Mucosa of descending colon (tissue), 3 donors: ENCODE measurements at places on chromosomes 1 and 21.

- DNase-seq, result no peak
Measured at GRCh38 chr21:38979271-38980121, 173.8 kb downstream of the ETS2 start.

DNA sequence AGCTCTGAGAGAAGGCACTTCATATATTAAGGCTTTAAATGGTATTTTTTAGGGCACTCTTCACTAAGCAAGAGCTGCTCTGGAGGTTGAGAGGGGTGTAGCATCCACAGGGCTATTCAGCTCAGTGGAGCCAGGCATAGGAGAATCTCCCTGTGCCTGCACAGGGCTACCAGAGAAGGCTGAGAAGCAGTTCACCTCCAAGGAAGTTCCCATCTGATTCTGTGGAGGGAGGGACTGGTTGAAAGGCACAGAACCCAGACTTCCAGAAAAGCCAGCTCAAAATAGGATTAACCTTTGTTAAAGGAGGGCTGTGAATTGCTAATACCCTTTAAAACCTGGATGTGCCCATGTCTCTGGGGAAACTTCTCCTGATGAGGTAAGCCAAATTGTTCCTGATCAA lies 304.5 kb downstream of the TTLL7 start:
- DNase-seq, result no peak

GRCh38 chr1:154463512-154463990 lies 38.5 kb upstream of the TDRD10 start:
- DNase-seq, result no peak

GRCh38 chr1:145701306-145701862 lies 5.8 kb downstream of the PDZK1 start:
- no peak for DNase-seq

GRCh38 chr1:117826119-117826518 lies 103.3 kb downstream of the GDAP2 start:
- no peak for DNase-seq

- no peak for DNase-seq
Measured at GRCh38 chr1:31927661-31927980, 10.5 kb downstream of the PTP4A2 start.

DNA sequence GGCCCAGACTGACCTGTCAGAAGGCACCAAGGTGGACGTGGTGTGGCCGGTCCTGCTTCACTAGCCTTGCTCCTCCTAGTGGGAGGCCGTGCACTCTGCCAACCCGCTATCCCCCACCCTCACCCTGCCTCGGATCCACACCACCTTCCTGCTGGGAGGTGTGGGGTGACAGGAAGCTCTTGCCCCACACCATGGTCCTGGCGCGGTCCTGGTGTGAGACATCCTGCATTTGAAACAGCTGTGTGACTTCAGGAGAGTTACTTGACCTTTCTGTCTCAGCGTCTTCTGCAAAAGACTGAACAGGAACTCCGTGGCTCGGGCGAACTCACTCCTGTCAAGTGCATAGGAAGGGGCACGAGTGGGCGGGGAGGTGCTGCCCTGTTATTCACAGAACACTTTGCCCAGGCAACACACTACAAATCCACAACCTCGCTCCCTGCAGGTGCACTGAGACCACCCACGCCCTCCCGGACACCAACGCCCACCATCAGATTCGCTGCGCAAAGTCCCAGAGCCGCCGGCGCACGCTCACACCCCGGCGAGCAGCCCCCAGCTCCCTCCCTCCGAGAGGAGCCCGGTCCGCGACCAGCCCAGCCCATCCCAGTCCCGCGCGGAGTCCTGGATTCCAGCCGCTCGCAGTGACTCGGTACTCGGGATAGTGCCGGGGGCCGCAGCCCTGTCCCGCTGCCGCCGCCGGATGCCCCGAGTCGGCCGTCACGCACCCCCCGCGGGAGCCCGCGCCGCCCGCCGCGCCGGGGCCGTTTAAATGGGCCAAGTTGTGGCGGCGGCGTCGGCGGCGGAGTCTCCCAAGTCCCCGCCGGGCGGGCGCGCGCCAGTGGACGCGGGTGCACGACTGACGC lies at the start of gene SAMD11:
TSS of gene SAMD11 (plus strand) at position 793 of the 860 bp plus-strand sequence. CDS start 509 bp downstream, outside the sequence.
- DNase-seq, result peak; percentile 91

DNA sequence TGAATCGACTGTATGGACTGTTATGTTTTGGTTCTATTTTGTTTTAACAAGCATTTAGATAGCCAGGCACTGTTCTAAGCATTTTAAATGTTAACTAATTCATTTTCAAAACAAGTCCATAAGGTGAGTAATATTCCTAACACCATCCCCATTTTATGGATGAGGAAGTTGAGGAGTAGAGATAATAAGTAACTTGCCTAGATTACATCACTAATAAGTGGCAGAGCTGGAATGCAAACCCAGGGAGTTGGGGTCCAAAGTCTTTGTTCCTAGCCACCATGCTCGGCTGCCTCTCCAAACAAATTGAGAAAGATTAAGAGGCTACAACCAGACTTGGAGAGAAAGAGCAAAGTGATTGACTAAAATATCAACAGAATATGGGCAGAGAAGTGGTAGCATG lies 12.6 kb upstream of the LEPR start:
- DNase-seq, result no peak

DNA sequence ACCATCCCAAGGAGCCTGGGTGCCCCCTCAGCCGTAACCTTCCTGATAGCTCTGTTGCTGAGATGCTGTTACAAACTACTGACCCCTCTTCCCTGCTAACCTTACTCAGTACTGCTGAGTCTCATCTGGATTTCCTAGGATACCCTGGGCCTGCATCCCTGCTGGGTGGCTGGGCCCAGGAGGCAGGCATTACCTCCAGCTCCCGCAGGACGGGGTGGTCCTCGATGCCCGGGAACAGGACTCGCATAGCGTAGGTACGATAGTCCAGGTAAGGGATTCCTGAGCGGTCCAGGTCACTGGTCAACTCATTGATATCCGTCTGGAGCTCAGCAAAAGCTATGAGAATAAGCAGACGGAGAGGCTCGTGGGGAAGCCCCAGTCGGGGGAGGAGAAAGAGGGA lies 131.9 kb upstream of the CD34 start:
- no peak for DNase-seq

- DNase-seq, result peak; percentile 81
Measured at GRCh38 chr1:203328714-203329122, 22.2 kb downstream of the FMOD start.

GRCh38 chr1:203932556-203932955 lies 71.2 kb downstream of the SNRPE start:
- DNase-seq, result no peak

GRCh38 chr1:26127235-26128163 lies 15.9 kb downstream of the PDIK1L start:
- DNase-seq, result peak; percentile 67

- no peak for DNase-seq
Measured at GRCh38 chr1:4880626-4881025, 226.2 kb downstream of the AJAP1 start.

DNA sequence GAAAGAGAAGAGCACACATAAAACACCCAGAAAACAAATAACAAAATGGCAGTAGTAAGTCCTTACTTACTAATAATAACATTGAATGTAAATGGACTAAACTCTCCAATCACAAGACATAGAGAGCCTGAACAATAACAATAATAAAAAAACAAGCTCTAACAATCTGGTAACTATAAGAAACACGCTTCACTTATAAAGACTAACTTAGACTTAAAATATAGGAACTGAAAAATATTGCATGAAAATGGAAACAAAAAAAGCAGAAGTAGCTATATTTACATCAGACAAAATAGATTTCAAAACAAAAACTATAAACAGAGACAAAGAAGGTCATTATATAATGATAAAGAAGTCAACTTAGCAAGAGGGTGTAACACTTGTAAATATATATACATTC lies 83.1 kb upstream of the LYPLAL1 start:
- DNase-seq, result no peak

DNA sequence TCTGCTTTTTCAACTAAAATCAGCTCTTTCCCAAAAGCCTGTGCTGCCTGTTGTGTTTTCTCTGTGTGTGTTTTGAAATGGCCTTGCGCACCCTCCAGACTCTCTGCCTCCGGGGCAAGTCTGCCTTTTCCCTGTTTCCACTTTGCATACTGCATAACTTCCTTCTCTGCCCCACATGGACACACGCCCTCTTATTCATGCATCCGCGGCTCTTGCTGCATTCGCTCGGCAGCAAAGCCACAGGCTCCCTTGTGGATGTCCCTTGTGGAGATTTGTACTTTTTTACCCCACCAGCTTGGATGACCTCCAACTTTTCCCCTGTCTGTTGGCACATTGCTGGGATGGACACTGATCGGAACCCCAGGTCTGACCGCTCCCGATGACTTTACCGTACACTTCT lies 147.6 kb downstream of the ADSS2 start:
- no peak for DNase-seq

- DNase-seq, result no peak
Measured at GRCh38 chr21:39022863-39023693, 160.2 kb downstream of the PSMG1 start.

DNA sequence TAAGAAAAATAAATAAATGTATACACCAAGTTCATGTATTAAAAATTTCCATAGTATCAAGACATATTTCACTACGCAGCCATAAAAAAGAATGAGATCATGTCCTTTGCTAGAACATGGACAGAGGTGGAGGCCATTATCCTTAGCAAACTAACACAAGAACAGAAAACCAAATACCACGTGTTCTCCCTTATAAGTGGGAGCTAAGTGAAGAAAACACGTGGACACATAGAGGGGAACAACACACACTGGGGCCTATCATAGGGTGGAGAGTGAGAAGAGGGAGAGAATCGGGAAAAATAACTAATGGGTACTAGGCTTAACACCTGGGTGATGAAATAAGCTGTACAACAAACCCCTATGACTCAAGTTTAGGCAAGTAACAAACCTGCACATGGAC lies 552.4 kb upstream of the PBX1 start:
- DNase-seq, result no peak

GRCh38 chr1:205147191-205147835 lies 25.5 kb upstream of the RBBP5 start:
- DNase-seq, result no peak

- DNase-seq, result no peak
Measured at GRCh38 chr1:56146449-56146848, 432.9 kb downstream of the PLPP3 start.

GRCh38 chr1:210689826-210690225 lies 361.1 kb downstream of the HHAT start:
- no peak for DNase-seq

DNA sequence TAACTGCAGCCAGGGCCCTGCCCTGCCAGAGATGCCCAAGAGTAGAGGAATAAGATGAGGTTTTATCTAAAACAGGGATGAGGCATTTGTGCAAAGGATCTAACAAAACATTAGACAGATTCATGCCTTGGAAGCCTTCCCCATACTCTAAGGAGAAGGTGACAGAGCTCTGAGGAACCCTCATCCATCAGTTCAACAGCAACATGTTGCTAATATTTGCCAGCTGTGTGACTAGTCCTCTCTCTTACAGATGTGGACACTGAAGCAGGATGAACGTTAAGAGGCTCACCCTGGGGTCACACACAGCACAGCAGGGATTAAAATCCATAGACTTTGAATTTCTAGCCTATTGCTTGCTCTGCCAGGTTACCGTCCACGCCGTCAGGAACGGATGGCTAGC lies 99.0 kb downstream of the ZBTB18 start:
- DNase-seq, result no peak

DNA sequence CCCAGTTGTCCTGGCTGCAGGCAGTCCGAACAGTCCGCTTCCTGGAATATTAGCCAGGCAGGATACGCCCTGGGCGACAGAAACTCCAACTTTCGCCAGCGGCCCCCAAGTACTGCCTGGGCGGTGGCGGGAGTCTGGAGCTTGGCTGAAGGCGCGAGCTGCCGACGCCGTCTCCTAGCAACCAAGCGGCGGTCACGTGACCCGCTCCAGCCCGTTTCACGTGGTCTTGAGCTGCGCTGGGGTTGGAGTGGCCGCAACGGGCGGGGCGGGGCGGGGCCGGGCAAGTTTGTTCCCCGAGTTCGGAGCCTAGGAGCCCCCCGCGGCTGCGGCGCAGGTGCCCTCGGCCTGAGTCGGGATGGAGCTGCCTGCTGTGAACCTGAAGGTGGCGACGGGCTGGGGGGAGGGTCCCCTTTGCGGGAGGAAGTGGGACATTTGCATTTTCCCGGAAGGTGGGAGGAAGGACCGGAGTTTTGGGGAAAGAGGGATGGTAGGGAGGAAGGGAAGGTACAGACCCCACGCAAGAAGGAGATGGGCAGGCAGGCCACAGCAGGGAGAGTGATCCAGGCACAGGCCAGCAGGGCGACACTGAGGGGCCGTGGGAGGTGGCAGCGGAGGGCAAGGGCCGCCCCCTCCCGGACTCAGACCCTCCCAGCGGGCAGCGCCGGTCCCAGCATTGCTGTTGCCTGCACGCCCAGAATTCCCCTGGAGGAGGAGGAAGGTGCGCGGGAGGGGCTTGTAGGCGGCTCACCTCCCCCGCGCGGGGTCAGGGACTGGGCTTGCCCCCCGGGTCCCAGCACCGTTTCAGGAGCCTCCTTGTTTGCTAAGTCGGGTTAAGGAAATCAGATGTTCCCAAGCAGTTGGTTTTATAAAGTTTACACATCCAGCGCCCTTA lies at the start of gene AGTRAP:
TSS of gene AGTRAP (plus strand) at position 283 of the 892 bp plus-strand sequence. CDS start at position 356, 73 bp downstream.
- peak; percentile 95 for DNase-seq

GRCh38 chr1:167685844-167686243 lies 35.9 kb upstream of the MPZL1 start:
- no peak for DNase-seq

- no peak for DNase-seq
Measured at GRCh38 chr1:18957136-18957521, 653 bp upstream of the IFFO2 start.

- peak; percentile 80 for DNase-seq
Measured at GRCh38 chr1:184753608-184754475, 816 bp downstream of the EDEM3 start.

DNA sequence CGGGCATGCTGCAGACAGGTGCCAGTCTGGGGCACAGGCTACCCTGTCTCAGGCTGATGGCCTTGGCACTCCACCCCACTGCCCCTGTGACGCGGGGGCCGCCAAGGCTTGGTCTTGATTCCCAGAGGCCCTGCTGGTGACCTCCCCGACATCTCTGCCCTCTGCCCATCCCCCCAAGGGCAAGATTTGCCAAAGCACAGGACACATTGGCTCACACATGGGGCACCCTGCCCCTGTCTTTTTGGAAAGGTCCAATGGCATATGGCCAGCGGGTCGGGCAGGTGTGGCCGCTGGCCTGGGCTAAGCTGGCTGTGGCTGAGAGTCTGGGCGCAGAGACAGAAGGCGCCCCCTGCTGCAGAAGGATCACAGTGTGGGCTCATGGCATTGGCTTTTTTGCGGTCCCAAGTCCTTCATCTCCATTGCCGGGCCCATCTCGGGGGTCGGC lies 4.6 kb downstream of the MIB2 start:
- DNase-seq, result no peak

- DNase-seq, result no peak
Measured at GRCh38 chr1:10553118-10553517, 78.4 kb downstream of the PEX14 start.

GRCh38 chr1:66048011-66048410 lies 255.3 kb downstream of the PDE4B start:
- DNase-seq, result no peak

DNA sequence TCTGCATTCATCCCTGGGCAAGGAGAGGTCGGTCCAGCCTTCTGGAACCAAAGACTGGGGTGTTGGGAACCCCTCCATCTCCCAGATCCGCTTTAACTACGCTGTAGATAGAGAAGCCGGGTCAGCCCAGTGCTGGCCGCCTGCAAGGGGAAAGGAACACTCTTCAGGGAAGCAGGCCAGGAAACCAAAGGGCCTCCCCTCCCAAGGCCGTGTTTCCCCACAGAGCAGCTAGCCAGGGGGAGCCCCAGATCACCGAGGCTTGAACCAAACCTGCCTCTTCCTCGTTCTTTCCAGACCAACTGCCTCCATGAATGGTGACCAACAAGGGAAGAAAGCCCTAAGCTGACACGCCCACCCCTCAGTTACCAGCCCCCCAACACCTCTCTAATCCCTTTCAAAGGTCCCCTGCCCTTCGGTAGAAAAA lies 1.2 kb upstream of the CHD5 start:
- DNase-seq, result no peak
